ELR (cell line): ENCODE measurements at places on chromosomes 3 and 15.

DNA sequence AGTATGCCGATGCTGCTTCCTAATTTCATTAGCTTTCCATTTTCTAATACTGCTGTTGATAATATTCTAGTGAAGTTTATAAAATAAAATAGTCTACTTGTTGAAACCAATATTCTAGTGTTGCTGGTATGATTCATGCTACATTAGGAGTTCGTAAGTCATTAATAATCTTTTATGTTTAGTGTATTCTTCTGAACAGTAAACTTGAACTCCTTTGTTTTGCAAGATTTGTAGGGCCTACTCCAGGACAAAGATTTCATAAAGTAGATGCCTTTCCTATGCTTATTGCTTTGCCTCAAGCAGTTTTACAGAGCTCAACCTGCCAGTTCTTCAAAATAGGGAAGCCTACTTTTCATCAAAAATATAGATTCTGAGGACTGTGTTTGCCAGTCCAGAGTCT lies 111.5 kb downstream of the RSRC1 start:
- DNase-seq, result peak; percentile 40

DNA sequence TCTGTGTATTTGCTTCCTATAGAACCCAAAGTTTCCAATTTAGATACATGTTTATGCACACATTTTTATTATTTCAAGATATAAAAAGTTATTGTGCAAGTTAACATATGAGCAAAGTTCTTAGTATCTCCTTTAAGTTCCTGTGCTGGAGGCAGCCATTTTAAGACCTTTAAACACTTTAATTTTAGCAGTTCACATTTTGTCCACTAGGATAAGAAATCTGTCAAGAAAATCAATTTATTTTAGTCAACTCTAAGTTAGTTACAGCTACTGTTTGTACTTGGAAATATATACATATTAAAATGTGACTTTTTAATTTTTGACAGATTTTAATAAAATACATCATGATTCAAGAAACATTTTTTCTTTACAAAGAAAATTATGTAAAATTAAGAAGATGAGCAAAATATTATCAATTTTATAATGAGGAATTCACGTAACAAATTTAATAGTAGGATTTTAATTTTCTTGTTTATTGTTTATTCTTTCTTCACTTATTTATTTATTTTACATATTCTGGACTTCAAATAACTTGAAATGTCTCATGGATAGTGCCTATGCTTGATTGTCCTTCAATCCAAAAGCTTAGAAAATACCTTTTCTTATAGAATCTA lies 402.6 kb upstream of the GBE1 start:
- DNase-seq, result peak; percentile 55

GRCh38 chr15:69939513-69940440 lies 157.9 kb downstream of the TLE3 start:
- no peak for DNase-seq

- DNase-seq, result no peak
Observed at GRCh38 chr3:191440532-191440931, 20.4 kb upstream of the PYDC2 start.

- DNase-seq, result no peak
Observed at GRCh38 chr15:93203036-93203435, 114.0 kb upstream of the RGMA start.

- no peak for DNase-seq
Observed at GRCh38 chr3:191255156-191255555, 56.1 kb downstream of the OSTN start.

GRCh38 chr3:14319654-14320182 lies 82.7 kb upstream of the SLC6A6 start:
- DNase-seq, result peak; percentile 73

DNA sequence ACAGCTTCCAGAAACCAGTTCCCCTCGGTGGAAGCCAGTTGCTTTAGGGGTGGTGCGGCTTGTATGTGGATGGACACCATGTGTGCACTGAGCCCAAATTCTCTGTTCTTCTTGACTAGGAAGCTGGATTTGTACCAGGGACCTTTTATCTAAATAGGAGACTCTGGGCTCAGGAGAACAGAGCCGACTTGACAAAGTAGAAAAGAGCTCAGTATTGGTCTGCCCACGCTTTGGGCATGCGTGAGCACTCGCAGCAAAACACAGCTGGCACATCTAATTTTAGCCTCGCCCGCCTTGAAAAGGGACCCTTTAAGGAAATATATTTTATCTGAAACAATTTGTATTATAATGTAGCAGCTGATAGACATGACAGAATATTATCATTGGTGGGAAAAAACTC lies 1.1 kb upstream of the RBMS3 start:
- DNase-seq, result no peak

GRCh38 chr3:1971780-1972179 lies 126.9 kb upstream of the CNTN4 start:
- no peak for DNase-seq

DNA sequence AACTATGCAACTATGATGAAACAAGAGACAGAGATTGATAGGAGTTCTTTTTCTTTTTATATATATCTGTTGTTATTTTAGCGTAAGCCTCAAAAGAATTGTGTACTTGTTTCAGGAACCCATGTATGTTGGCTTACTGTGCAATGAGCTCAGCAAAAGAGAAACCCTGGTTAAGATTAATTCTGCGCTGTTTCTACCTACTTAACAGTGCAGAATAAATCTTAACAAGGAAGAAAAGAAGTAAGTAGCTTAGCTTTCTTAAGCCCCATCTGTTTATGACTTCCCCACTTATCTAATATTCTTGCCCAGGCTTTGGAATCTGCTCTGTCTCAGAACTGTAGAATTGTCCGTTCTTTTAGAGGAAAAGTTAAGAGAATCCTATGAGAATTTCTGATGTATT lies 27.4 kb downstream of the ECT2 start:
- DNase-seq, result no peak

DNA sequence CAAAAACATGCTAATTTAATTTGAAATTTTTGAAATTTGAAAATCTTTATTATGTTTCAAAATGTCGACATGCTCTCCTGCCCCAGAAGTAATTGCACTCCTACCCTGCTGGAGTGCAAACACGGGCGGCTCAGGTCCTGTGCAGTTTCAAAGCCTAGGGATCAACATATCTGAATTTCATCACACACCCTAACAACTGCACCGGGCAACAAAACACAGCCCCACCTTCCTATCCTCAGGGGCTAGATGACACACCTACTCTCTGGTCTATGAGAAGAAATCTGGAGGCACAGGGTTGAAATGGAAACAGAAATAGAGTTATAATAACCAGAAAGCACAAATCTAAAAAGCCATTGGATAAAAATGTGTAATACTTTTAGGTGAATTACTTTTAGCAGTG lies 61.4 kb downstream of the BFSP2 start:
- no peak for DNase-seq

DNA sequence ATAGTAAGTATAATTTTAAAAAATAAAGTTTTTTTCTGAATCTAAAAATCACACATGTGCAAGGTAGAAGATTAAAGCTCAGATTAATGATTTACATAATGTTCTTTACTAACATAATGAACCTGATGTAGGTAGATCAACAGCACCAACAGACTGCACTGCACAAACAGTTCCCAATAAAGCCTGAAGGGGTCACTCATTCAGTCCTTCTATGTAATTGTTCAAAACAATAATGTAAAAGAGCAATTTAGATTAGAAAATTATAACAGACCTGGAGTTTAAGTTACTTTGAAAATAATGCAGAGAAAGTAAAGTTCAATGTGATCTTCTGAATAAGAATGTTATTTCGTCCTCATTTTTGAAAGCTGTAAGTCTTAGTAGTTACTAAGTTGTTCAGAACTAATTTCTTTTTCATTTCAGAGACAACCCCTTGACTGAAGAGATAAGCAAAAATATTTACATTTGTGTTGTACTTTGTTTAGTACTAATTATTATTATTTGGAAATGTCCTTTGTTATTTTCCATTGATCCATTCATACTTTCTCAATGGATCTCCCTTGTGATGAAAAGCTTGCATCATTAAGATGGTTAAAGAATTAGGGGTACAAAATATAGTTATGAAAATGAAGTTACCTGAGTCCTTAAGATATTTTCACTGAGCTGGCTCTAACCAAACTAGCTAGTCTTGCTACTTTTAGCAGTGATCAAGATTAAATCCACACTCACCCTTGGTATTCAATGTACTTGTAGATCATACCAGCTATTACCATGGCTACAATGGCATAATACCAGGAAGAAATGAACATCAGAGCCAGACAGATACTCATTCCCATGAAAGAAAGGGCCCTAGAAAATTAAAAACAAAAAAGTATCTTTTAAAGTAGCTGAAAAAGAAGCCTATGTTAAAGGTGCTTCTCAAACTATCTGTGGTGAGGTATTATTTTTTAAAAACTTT lies 16.8 kb downstream of the EMC4 start:
- DNase-seq, result peak; percentile 59

- DNase-seq, result no peak
Observed at GRCh38 chr3:154210986-154211385, 89.8 kb downstream of the ARHGEF26 start.

DNA sequence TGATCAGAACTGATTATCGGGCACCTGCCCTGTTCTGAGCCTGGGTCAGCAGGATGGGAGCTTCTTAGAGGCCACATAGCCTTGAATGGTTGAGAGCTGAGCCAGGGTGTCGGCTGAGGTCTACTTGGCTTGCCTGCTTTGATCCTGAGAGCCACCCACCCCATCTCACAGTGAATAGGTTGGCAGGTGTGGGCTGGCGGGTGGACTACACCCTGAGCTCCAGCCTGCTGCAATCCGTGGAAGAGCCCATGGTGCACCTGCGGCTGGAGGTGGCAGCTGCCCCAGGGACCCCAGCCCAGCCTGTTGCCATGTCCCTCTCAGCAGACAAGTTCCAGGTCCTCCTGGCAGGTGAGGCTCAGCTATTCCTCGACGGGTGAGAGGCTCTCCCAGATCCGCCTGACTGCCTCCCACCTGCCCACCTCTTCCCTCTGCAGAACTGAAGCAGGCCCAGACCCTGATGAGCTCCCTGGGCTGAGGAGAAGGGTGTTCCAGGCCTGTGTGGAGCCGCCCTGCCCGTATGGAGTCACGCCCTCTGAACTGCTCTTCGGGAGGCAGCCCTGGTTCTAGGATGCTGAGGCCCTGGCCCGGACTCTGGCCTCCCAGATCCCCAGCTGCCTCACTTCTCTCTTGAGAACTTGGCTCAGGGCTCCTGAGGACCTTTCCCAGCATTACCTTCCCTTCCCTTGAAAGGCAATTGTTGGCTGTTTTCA lies 3.8 kb downstream of the COMMD4 start:
- DNase-seq, result no peak

DNA sequence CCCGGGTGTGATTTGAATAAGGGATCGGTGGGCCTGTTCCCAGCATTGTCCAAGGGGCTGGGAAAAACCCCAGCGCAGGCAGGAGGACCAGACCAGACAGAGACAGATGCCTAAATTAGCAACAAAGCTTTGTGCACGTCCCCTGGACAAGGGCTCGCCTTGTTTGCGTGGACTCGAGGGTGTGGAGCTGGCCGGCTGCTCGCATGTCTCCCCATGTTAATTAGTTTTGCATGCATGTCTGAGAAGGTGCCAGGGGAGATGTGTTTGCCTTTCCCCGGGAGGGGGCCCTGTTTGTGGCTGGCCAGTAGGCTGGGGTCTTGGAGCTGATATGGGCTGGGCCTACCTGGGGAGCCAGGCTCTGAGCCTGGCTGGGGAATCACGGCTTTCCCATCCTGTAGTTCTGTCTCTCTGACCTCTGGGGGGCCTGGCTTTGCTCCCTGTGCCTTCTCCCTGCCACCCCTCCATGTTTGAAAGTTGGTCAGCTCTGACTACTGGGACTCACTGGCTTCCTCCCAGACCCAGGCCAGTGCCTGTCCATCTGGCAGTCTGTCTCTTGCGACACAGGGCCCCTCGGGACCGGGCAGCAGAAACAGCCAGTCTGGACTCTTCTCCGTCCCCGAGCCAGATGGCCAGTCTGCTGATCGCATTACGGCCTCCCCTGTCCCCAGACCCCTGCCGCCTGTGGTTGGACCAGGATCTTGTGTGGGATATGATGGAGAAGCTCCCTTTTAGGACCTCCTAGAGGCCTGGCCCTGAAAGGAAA lies 55.4 kb upstream of the POLG start:
- DNase-seq, result no peak

GRCh38 chr15:56339594-56339993 lies 25.6 kb upstream of the TEX9 start:
- DNase-seq, result peak; percentile 29

DNA sequence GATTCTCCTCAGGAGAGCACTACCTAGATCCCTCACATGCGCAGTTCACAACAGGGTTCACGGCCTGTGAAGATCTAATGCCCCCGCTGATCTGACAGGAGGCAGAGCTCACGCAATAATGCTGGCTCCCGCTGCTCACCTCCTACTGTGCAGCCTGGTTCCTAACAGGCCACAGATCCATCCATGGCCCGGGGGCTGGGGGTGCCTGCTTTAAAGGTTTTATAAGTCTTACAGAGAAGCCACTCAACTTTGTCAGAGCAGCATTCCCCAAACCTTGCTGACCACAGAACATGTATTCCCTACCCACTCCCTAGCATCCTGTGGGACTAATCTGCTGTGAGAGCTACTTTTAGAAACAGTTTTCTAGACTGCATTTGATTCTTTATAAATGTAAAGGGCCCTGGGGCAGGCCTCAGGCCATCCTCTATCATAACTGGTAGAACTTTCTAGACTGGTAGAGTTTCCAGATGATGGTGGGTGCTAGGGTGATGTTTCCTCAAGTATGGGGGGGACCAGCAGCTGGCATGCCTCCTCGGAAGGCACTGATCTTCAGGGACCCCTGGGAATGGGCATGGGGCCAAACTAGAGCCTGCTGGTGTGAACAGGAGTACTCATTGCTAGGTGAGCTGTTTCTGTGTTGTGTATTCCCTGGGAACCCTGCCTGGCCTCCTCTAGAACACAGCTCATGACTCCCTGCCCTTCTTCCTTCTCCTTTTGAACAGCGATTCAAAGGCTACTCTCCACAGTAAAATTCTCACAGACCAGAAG lies 25.7 kb upstream of the RAD18 start:
- DNase-seq, result no peak

- DNase-seq, result no peak
Observed at GRCh38 chr15:52819253-52819652, 29.1 kb upstream of the ONECUT1 start.

- DNase-seq, result peak; percentile 16
Observed at GRCh38 chr15:57792724-57793449, 86.4 kb downstream of the POLR2M start.

DNA sequence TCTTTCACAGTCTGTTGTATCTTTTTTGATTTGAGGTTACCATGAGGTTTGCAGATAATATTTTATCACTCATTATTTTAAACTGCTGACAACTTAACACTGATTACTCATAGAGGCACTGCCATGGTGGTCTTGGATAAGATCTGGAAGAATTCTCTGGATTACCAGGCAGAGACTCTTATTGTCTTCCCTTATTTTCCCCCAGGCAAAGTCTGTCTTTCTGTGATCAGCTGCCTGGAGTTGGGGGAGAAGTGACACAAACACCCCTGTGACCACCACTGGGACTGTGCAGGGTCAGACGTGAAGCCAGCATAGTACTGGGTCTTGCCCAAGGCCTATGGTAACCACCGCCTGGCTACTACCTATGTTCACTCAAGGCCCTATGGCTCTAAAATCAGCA lies 4.7 kb downstream of the PATL2 start:
- DNase-seq, result no peak

- no peak for DNase-seq
Observed at GRCh38 chr3:8571256-8571655, 69.6 kb downstream of the LMCD1 start.
